Left renal cortex interstitium (tissue), 4 donors: ENCODE measurements at places on chromosomes 16 and 17.
A peak's percentile ranks its signal among the peaks of the same experiment; 100 is the strongest.

GRCh38 chr17:38605411-38605840 is 326 bp downstream of the SRCIN1 start:
- no peak for DNase-seq

- no peak for DNase-seq
Measured at GRCh38 chr17:15453782-15454181, 13.6 kb downstream of the CDRT4 start.

- DNase-seq, result no peak
Measured at GRCh38 chr17:78534492-78535272, 42.5 kb downstream of the DNAH17 start.

DNA sequence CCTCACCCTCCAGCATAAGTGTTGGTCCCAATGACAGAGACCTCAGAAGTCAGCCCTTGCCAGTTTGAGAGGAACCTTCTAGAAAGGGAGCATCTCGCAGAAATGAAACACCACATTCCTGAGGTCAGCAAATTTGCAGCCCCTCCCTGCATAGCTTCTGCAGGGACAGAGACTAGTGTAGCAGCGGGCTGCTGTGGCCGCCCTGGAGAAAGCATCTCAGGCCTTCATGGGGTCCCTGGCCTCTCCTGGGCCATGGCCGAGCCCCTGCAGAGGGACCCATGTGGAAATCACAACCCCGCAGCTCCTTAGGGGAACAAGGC is 11.4 kb downstream of the HS3ST6 start:
- DNase-seq, result no peak

GRCh38 chr17:49817993-49818392 is 29.5 kb downstream of the KAT7 start:
- DNase-seq, result no peak

DNA sequence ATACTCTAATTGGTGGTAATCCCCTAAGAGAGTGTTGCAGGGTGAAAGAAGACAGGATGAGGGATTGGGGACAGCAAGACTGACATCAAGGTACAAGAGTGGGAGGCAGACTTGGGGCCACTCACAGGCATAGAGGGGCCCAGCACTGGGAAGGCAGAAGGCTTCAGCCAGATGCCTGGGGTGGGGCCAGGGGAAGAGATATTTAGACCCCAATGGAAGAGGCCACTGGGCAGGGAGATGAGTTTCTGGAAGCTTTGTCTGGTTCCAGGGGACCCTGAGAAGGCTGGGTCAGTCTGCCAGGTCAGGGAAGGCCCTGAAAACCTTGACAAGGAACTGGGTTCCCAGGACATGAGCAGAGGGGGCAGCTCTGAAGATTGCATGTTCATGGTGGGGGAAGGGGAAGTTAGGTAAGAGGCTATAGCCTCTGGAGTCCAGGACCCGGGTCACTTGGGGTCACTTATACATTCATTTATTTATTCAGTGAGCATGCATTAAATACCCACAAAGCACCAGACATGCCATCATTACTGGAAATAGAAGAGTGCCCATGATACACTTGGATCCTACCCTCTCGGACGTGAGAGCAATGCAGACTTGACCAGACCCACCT is 92.9 kb downstream of the TMEM132E start:
- DNase-seq, result no peak

DNA sequence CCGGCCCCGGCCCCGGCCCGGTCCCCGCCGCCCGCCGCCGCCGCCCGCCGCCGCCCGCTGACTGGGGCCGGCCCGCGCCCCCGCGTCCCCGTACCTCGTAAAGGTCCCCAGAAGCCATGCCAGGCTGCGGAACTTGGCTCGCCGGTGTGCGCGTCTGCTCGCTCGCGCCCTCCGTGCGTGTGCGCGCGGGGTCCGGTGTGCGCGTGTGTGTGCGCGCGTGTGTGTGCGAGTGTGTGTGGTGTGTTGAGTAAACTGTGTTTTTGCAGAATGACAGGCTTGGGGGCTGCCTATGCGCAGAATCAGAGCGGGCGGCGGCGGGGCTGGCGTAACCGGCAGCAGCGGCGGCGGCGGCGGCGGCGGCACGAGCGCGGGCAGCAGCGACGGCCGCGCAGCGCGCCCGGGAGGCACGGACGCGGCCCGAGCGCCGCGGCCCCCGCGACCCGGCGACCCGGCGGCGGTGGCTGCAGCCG is 307 bp downstream of the CDYL2 start:
- no peak for DNase-seq

DNA sequence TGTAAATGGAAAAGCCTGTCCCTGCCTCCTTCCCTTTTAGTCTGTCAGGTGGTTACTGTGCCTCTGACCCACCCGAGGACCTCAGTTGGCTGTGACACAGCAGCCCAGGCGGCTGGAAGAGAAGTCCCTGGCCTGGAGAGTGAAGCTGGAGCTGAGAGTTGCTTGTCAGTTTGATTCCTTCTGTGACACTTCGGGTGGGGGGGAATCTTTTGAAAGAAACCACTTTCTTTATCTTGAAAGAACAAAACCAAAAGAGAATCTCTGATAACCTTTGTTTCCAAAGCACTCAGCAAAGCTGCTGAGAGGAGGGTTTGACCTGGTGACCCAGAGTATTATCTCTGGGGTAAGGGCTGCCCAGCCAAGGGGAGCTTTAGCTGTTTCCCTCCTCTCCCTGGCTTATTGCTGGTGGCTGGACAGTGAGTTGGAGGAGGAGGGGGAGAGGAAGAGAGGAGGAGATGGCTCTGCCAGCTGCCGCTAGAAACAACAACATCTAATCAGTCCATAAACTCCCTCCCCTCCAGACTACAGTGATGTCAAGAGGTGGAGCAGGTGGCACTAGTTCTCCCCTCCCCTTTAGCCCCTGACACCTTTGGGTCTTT is 34.0 kb downstream of the YPEL2 start:
- DNase-seq, result no peak

DNA sequence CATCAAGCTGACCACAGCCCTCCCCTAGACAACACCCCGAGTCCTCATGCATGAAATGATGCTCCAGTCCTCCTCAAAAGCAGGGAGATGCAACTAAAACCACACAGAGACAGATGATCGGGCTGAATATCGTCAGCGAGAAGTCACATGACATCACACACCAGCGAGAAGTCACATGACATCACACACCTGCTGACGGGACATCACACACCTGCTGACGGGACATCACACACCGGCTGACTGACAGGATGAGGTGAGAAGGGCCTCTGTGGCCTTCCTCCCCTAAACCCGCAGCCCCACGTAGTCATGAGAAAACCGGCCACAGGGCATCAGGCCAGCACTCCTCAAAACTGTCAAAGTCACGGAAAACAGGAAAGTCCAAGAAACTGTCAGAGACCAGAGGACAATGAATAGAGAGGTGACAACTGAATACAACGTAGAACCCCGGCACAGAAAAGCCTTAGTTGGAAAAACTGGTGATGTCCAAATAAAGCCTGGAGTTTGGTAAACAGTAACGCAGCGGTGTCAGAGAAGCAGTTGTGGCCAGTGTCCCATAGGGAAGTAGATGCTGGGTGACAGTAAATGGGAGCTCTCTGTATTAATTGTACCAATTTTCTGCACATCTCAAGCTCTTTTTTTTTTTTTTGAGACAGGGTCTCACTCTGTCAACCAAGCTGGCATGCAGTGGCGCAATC is 14.3 kb downstream of the LITAF start:
- DNase-seq, result no peak

DNA sequence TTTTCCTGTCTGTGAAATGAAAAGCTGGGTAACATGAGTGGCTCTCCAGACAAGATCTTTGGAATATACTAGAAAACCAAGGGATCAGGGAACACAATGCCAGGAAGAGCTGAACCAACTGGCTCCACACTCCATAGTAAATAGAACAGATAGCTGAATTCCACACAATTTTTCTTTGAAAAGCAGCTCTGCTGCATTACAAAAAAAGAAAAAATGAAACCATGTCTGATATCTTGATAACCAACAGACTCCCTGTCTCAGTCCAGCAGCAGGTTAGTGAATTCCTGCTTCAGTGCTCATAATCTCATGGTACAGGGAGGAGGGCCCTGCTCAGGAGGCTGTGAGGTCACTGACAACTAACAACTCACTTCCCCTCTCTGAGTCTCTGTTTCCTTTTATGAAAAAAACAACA is 97.1 kb downstream of the CDH11 start:
- no peak for DNase-seq

GRCh38 chr17:75404223-75404730 is 1.2 kb downstream of the GRB2 start:
- DNase-seq, result peak; percentile 59

DNA sequence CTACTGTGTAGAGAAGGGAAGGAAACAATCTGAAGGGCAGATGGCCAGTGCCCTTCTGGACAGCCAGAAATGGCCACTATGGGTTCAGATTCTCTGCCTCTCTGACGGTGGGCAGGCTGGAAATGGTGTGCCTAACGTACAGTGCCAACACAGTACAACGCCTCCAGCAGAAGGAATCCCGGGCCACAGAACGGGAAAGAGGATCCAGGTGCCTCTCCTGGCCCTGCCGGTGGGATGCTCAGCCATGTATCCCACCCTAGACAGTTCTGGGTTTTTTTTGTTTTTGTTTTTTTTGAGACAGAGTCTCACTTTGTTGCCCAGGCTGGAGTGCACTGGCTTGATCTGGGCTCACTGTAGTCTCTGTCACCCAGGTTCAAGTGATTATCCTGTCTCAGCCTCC is 71.5 kb downstream of the SLC5A11 start:
- DNase-seq, result no peak

- no peak for DNase-seq
Measured at GRCh38 chr16:17212606-17213005, 258.2 kb downstream of the XYLT1 start.

GRCh38 chr16:66534376-66534799 is 15.5 kb downstream of the TK2 start:
- no peak for DNase-seq

DNA sequence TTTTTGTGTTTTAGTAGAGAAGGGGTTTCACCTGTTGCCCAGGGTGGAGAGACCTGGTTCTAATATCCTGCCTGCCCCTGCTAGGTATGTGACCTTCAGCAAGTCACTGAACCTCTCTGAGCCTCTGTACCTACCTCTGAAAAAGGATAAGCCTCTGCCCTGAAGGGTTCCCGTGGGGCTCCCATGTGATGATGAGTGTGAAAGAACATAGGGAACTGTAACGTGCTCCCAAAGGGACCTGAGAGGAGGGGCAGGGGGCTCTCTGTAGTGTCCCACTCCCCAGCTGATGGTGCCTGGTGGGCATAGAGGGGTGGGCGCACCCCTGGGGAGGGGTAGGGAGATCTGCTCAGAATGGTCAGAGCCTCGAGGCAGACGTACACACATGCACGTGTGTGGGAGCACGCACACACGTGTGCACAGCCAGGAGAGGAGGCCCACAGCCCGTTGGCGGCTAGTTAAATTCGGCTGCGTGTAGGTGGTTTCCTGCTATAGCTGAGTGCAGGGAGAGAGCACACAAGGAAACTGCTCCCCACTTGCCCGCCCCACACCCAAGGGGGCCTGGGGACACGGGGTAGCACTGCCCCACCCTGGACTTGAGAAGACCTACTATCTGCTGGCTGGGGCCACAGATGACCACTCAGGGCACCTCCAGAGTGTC is 6.7 kb downstream of the KCNH4 start:
- no peak for DNase-seq

DNA sequence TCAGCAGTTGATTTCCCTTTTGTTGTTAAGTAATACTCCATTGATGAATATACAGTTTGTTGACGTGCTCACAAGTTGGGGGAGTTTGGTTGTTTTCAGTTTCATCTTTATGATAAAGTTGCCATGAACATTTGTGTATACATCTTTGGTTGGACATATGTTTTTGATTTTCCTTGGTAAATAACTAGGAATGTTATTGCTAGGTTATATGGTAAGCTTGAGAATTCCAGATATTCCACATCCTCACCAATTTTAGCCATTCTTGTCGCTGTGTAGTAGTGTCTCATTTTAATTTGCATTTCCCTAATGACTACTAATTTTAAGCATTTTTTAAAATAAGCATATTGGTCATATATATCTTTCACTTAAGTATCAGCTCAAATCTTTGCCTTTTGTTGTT is 55.0 kb upstream of the RASL10B start:
- DNase-seq, result no peak

DNA sequence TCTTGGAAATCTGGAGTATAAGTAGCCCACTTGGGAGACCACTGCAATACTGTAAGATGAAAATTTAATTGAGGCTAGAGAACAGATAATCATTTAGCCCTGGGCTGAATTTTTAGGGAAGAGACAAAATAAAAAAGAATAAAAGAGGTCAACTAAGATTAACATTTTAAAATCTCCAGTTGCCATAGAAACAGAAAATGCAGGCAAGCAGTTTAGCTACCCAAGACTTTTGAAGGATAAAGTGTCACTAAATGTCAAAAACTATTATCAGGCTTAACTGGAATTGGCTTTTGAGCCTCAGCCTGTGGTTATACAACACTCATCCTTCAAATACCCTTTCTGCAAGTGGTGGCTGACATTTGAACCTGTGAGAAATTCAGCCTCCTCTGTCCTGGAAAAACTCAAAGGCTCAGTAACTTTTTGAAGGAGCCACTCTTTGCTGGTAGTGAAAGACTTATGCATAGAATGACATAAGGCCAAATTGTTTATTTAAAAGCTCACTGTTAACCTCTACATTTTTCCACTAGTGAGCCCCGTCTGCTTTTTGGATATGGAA is 220.7 kb upstream of the KCNJ16 start:
- DNase-seq, result no peak

- DNase-seq, result no peak
Measured at GRCh38 chr17:38619937-38620550, 14.3 kb upstream of the SRCIN1 start.

DNA sequence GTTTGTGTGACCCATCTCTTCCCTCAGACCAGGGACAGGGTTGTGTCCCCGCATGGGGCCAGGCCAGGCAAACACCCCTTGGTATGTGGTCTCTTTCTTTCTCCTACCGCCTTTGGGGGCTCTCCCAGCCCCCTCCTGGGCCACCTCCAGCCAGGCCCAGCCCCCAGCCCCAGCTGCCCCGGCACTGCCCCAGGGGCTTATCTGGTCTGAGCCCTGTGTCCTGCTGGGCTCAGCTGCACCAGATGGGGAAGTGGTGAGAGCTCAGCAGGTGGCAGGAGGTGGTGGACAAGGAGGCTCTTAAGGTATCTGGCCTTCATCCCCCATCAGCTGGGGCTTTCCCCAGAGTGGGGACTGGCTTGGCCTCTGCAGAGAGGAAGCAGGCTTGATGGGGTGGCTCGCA is 8.7 kb downstream of the ADAM11 start:
- DNase-seq, result no peak

DNA sequence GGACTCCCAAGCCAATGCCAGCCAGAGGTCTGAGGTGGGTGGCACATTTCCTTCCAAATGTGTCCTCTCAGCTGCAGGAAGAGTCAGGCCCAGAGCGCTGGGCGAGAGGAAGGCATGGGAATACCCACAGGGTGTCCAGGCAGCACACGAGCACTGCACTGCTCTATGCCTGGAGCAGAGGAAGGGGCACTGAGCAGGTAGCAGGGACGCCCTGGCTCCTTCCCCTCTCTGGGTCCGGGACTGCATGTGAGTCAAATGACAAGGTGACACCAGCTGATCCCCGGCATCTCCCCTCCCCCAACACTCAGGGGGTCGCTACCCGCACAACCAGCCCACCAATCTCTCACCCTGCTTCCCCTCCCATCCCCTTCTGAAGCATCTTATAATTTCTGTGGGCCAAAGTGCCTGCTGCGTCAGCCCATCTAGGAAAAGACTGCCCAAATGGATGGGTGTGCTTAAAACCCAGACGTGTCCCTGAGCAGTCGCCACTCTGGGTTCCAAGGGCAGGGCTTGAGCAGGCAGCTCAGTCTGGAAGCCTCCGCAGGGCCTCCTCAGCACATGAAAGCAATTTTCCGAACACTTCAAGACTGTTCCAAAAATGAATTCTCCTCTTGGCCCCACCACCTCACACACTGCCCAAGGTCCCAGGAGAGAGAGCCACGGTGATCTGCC is 12.0 kb upstream of the BCAR1 start:
- DNase-seq, result no peak

- DNase-seq, result no peak
Measured at GRCh38 chr17:74215342-74215727, 2.0 kb downstream of the TTYH2 start.
